ENCODE measurements at places on chromosomes 12 and 14.
A peak's percentile ranks its signal among the peaks of the same experiment; 100 is the strongest.

DNA sequence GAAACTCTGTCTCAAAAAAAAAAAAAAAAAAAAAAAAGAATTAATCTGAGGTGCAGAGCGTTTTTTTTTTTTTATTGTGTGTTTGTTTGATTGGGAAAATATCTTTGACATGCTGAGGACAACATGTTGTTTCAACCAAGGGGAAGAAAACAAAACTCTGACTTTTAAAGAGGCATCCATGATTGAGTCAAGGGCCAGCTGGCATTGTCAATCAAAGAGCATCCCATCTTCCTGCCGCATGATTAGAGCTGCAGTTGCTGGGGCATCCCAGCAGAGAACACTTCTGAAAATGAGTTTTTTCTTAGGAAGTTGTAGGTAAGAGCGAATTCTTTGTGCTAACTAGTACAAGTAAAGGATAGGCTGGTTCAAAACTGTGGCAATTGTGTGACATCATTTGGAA lies 200.9 kb upstream of the DAAM1 start:
- no peak for DNase-seq

- peak; percentile 43 for DNase-seq
These were observed 217.4 kb upstream of the PWP1 start for GRCh38 chr12:107468182-107468581.

DNA sequence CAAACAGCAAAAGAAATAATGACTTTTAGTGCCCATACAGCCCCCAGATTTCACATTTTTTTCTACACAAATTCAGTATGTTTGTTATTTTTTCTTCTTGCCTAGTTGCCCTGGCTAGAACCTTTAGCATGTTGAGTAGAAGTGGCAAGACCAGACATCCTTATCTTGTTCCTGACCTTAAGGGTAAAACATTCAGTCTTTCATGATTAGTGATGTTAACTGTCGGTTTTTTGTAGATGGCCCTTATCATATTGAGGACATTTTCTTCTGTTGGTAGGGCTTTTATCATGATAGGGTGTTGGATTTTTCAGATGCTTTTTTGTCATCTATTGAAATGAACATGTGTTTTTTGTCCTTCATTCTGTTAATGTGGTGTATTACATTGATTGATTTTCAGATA lies 17.1 kb downstream of the IRAK3 start:
- no peak for DNase-seq

GRCh38 chr12:24121911-24122310 lies 172.4 kb upstream of the SOX5 start:
- no peak for DNase-seq

DNA sequence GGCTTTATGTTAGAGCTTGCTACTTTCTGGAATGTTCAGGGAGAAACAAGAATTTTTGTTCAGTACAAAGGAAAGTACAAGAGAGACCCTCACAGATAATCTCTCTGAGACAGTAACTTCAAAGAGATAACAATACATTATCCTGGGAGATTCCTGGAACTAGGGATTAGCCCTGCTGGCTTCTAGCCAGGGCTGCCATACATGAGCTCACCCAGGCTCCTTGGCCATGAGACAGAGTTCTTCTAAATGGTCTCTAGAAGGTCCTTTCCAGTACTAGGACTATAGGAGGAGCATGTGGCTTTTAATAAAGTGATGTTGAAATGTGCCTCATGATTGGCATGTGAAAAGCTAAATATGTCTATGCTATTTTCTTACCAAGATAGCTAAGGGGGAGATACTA lies 342.5 kb downstream of the EMP1 start:
- DNase-seq = no peak

All from NCI-H1092 (cell line).